ENCODE measurements at places on chromosomes 7 and 10.

DNA sequence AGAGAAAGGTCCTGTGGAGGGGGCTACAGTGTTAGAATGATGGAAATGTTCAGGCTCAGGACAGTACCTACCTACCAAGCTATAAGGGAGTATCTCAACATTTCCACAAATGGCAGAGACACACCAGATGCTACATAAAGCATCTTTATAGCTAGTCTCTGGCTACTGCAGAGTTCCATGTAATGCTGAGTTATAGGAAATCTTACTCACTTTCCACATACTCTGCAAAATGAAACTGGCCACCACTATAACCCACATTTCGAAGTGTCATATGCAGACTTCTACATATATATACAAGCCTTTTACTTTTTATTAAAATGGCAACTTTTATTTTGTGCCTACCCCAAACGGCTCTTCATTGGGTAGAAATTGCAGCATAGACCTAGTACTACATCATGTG is 85.5 kb downstream of the FAS start:
- no peak for DNase-seq

DNA sequence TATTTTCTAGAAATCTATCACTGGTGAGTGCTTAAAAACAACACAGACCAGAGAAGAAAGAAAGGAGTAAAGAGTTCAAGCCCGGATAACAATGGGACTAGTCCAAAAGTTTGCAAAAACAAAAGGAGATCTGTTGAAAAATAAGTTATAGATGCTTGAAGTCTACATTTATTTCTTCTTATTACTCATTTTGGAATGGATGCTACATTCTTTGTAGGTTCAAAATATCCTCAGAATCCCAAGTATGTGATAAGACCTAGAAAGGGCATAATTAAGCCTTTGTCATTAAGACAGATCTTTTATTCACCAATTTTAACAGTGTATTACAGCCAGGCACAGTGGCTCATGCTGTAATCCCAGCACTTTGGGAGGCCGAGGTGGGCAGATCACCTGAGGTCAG is 42.7 kb upstream of the ITGB8 start:
- no peak for DNase-seq

DNA sequence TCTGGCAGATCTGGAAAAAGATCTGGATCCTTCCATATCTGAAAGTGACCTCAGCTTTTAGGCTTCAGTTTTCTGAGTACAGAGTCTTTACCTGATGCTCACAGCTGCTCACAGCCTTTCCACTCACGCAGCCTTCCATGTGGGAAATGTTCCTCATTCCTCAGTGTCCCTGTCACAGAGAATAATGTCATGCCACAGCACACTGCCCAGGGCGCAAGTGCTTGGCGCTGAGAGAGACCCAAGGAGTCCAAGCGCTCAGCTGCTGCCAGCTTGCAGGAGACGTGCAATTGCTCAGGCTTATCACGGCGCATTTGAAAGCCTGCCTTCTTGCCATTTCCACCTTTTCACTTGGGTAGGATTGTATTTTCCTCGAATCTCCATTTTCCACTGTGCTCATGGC is 271.9 kb upstream of the MKI67 start:
- DNase-seq, result no peak

DNA sequence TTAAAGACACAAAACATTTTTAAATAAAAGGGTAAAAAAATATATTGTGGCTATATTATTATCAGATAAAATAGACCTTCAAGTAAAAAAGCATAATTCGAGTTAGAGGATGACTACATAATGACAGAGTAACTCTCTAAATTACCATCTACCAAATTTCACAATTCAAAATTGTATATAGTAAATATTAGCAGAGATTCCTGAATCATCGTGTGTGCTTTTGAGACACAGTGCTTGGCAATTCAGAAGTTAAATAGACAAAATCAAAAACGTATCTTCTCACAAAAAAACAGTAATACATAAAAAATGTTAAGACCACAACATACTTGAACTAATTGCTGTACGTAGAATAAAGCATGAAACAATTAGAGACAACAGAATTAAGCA is 110.4 kb downstream of the AHR start:
- no peak for DNase-seq

DNA sequence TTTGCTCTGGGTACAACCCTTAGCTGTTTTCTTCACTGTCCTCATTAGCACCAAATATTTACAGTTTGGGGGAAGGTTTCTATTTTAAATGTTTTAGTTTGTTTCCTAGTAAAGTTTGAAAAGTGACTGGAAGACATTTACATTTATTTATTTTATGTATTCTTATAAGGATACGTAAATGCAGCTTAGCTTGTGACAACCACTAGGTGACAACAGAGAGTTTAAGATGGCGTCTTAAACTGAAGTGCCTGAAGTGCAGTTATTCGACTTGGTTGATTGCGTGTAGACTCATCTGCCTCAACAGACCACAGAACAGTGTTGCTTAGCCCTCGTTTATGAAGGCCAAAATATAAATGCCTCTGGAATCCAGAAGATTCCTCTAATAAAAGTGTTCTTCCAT is 378.2 kb upstream of the MYO3A start:
- no peak for DNase-seq

DNA sequence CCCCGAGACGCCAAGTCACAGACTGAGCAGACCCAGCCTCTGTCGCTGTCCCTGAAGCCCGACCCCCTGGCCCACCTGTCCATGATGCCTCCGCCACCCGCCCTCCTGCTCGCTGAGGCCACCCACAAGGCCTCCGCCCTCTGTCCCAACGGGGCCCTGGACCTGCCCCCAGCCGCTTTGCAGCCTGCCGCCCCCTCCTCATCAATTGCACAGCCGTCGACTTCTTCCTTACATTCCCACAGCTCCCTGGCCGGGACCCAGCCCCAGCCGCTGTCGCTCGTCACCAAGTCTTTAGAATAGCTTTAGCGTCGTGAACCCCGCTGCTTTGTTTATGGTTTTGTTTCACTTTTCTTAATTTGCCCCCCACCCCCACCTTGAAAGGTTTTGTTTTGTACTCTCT is 215.6 kb downstream of the TCF7L2 start:
- no peak for DNase-seq

- no peak for DNase-seq
Observed at GRCh38 chr10:32189400-32190084, 133.3 kb upstream of the KIF5B start.

GRCh38 chr7:86485827-86486226 is 157.9 kb upstream of the GRM3 start:
- DNase-seq, result no peak

- no peak for DNase-seq
Observed at GRCh38 chr10:104342941-104343411, 4.7 kb upstream of the ITPRIP start.

- peak; percentile 47 for DNase-seq
Observed at GRCh38 chr7:31122649-31123058, 70.5 kb downstream of the ADCYAP1R1 start.

- DNase-seq, result no peak
Observed at GRCh38 chr10:7826971-7827370, 8.7 kb downstream of the TAF3 start.

DNA sequence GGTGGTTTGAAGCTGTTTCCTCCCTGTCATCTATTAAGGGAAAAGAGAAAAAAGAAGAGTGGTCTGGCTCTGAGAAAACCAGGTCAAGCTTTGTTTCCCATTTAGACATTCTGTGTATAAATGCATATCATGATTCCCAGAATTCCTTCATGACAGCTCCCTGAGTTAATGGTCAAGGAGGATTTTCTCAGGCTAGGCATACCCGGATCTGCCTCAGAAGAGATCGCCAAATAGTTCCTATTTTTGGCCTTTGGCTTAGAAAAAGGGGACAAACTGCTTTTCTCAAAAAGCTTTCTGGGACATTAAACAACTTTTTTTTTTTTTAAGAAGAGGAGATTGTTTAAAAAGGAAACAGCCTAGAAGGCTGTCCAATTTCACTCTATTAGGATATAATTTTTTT is 53.5 kb upstream of the PIP4K2A start:
- no peak for DNase-seq

DNA sequence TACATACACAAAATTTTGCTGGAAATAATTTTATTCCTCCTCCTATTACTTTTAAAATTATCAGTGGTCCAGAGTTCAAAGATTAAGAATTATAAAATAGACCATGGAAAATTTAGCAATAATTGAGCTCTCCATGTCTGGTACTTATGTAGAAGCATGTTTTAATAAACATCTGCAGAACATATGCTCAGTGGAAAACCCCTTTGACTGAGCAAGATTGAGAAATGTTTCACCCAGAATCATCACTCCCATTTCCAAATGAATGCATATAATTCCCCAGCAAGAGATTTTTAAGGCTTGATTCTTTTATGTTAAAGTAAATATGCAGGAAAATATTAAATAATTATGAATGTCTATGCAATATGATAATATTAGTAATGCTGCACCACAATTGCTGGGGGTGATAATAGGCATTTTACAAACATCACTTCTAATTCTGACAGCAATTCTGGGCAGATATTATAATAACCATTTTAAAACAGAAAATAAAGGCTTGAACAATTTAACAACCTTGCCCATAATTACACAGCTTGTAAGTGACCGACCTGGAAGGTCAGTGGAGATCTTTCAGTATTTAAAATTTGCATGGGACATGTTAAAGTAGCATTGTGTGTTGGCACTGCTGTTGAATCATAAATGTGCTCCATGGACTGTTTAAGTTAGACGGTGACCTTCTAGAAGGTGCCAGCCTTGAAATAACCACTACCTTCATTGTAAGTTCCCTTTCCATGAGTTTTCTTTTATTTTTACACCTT is 45.6 kb upstream of the TES start:
- DNase-seq, result no peak

DNA sequence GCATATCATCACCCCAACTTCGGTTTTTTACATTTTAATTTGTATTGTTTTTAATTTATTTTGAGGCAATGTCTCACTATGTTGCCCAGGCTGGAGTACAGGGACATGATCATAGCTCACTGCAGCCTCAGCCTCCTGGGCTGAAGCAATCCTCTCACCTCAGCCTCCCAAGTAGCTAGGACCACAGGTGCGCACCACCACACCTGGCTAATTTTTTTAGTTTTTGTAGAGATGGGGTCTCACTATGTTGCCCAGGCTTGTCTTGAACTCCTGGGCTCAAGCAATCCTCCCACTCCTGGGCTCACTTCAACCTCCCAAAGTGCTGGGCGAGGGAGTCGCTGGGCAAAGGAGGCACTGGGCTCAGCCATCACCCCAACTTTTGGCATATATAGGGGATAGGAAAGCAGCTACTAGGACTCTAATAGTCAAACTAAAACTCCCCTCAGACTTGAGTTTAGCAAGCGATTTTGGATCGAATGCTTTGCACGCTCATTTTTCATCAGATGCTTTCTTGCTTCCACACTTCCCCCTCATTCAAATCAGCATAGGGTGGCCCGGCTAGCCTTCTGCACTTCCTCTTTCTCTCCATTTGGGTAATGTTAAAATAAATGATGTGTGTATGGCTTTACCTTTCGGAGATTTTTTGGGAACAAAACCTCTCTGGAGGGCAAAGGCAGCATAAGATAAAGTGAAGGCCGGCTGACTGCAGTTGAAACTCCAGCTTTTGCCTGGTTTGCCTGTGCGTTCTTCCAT is 20.8 kb upstream of the NMT2 start:
- DNase-seq, result no peak

DNA sequence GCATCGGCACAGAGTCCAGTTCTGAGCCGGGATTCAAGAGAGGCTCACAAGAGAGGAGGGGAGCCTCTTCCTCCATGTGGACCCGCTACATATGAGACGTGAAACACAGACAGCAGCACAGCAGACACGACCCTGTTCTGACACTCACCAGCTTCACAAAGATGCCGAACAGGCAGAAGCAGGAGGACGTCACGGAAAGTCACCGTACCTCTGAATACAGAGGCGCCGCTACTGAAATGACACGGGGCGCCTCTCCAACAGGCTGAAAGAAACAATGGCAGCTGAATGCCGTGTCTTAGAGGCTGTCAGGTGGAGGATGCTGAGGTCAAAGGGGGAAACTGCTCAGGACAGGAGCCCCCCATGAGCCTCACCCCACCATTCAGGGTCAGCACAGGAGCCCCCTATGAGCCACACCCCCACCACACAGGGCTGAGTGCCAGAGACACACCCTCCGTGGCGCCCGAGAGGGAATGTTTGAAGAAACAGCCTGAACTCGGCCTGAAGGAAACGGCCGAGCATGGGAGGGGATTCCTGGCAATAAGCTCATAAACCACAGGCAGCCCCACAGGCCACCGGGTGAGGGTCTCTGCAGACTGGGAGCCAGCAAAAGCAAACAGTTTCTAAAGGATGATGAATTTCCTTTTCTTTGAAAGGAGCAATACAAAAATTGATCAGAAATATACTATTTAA is 510.3 kb downstream of the PTPRN2 start:
- DNase-seq, result no peak

- DNase-seq, result peak; percentile 46
Observed at GRCh38 chr10:28839600-28840007, 162.3 kb downstream of the BAMBI start.

- no peak for DNase-seq
Observed at GRCh38 chr10:13994932-13995331, 335.8 kb downstream of the FRMD4A start.

- DNase-seq, result peak; percentile 22
Observed at GRCh38 chr10:3102720-3103427, 35.5 kb downstream of the PFKP start.

GRCh38 chr7:98238076-98238475 is 14.0 kb downstream of the TECPR1 start:
- no peak for DNase-seq

GRCh38 chr10:63703113-63703670 is 182.0 kb downstream of the REEP3 start:
- DNase-seq, result no peak

GRCh38 chr7:23759671-23760391 is 49.8 kb downstream of the STK31 start:
- DNase-seq, result peak; percentile 30

DNA sequence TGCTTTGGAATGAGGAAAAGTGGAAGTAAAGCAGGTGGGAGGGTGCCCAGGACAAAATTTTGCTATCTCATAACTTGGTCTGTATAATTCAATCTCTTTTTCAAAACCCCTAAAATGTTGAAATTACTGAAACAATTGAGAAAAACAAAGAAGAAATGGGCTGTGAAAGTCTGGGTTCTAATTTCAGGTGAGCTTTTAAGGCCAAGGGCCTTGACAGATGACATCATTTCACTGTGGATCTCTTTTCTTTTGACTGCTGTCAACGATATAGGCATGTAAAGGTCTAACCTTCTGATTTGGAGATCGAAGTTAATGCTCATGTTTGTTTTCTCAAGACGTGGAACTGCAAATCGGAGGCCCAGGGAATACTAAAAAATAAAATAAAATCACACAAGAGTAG is 127.8 kb downstream of the ITGA8 start:
- DNase-seq, result no peak

GRCh38 chr10:118968482-118968881 is 61.0 kb upstream of the NANOS1 start:
- no peak for DNase-seq

- DNase-seq, result no peak
Observed at GRCh38 chr10:51530541-51530940, 168.9 kb downstream of the CSTF2T start.
